ENCODE measurements at places on chromosomes 5 and 9.

- no peak for DNase-seq
Measured at GRCh38 chr9:113941526-113941925, 65.4 kb downstream of the ZNF618 start.

GRCh38 chr9:111253742-111254437 lies 76.1 kb downstream of the OR2K2 start:
- no peak for DNase-seq

DNA sequence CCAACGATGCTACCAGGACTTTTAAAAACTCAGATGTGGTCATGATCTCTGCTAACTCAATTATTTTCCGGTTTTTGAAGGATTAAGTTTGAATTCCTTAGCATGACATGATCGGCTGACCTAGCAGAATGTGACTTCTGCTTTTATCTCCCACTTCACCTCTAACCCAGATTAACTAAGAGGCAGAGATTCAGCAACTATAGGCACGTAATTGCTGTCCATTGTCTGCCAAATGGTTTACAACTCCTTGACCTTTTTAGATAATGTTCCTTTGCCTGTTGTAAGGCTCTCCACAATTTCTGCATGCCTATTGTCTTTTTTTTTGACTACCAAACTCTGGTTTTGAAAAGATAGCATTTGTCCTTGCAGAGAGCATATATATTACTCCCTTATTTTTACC lies 268.2 kb downstream of the BRINP1 start:
- no peak for DNase-seq

- DNase-seq: no peak
Measured at GRCh38 chr5:179762079-179762780, 29.6 kb downstream of the MAML1 start.

- DNase-seq: no peak
Measured at GRCh38 chr9:135295551-135296300, 183.9 kb upstream of the PPP1R26 start.

DNA sequence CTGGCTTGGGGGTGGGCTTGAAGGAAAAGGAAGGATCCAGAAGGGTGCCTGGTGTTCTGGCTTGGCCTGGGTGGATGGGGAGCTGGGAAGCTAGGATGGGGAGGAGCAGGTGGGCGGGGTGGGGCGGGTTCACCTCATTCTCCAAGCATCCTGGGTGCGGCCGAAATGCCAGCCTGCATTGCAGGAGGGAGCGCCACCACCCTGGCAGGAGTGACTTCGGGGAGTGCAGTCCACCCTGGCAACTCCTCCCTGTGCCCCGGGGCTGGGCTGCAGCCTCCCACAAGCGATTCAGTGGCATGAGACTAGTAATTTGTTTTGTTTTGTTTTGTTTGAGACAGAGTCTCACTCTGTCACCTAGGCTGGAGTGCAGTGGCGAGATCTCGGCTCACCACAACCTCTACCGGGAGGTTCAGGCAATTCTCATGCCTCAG lies 5.5 kb downstream of the TTC16 start:
- no peak for DNase-seq

- no peak for DNase-seq
Measured at GRCh38 chr9:71765693-71766092, 2.6 kb downstream of the CEMIP2 start.

DNA sequence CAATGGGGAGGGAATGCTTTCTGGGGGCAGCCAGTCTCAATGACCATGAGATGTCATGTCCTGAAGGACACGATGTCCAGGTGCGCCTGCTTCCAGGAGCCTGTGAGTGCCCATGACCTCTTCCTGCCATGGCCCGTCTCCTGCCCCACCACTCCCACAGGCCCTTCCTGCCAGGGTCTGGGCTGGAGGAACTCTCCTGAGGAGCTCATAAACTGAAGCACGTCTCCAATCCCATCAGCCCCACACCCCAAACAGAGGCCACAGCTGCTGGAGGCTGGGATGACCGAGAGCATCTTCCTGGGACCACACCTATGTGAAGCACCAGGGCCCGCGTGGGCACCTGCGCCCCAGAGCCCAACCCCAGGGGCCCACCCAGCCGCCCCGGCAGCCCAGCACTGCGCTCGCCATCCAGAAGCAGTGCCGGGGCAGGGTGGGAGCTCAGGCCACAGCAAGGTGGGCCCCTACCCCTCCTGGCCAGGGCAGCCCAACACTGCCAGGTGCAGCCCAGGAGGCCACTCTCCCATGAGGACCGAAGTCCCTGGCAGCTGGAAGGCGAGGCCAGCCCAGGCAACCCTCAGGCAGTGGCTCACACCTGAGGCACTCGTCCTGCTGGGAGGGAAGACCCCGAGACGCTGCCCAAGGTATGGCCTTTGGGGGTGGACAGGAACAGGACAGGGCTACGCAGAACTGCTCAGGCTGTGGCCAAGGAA lies 53.9 kb upstream of the UBAC1 start:
- DNase-seq: no peak

DNA sequence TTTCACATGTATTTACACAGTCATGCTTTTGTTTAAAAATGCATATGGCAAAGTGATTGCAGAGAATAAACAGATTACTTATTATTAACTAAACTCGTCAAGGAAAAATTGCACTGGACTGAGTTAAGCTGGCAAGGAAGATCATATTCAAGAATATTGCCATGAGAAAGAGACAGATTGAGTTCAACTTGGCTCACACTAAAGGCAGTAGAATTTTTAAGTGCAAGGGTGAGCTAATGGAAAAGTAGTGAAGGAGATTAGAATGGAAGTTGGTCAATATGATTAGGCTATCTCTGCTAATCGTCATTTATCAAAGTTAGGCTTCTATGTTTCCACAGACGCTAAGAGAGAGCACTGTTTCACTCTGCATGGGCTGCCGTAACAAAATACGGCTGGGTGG lies 557.6 kb downstream of the PRR16 start:
- DNase-seq: no peak

DNA sequence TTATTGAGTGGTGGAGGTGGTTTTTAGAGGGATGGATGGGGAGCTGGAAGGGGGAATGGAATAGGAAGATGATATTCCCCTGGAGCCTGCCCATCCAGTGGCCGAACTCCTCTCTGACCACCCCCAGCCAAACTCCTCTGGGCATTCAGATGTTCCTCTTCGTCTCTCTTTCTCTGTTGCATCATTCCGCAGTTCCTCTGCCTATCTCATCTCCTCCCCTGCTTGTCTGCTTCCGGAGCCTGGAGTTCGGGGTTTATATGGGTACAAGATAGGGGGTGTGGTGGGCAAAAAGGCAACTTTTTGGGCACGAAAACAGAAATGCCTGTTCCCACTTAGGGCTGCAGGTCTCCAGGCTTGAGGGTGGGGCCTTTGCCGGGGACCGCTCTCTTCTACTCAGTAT lies 12.2 kb upstream of the CDK5RAP2 start:
- no peak for DNase-seq

- no peak for DNase-seq
Measured at GRCh38 chr9:94183240-94183999, 75.7 kb upstream of the ZNF169 start.

- no peak for DNase-seq
Measured at GRCh38 chr9:105712773-105713172, 18.4 kb downstream of the TMEM38B start.

GRCh38 chr9:124975131-124975530 lies 34.2 kb upstream of the GOLGA1 start:
- no peak for DNase-seq

GRCh38 chr9:8365466-8366160 lies 566.0 kb upstream of the DMAC1 start:
- no peak for DNase-seq

DNA sequence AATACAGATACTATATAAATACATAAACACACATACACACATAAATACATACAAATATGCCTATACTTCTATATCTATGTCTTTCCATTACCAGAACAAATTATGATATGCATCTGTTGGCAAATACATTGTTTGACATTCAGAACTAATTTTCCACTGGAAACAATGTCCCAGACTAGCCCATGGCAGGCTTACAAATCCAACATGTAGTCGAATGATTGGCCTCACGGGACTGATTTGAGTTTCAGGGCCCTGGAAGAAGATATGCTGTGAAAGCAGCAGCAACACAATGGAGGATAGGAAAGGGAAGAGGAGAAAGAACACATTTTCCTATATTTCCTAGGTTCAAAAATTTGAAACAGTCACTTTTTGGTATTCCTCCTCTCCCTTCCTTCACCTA lies 881.1 kb upstream of the DMAC1 start:
- DNase-seq: no peak

- no peak for DNase-seq
Measured at GRCh38 chr9:88781628-88782391, 209.5 kb upstream of the S1PR3 start.

DNA sequence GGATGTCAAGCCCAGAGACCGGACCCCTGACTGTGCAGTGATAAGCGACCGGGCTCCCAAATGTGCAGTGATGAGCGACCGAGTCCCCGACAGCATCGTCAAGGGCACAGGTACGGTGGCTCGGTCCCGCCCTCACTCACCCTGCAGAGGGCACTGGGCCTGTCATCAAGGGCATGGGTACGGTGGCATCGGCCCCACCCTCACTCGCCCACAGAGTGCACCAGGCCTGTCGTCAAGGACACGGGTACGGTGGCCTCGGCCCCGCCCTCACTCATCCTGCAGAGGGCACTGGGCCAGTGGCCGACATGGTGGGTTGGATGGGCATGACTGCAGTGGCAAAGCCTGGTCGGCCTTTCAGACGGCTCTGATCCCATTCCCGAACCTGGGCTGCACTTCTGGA lies 9.7 kb upstream of the LRRC14B start:
- no peak for DNase-seq

DNA sequence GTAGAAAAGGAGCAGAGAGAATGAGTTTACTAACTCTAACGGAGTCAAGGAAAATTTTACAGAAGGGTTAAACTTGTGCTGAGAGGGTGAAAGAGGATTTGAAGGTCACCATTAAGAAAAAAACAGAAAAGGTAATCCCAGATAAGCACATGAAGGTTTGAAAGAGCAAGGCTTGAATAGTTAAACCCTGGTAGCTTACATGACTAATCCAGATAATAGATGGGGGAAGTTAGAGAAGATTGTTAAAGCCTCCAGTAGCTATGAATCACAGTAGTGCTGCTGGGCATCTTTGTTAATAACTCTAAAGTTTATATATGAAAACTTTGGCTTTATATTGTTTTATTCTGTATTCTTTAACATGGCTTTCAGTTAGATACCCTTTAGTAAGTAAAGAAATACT lies 354.5 kb upstream of the FTMT start:
- no peak for DNase-seq

GRCh38 chr9:6692881-6693361 lies 47.4 kb upstream of the GLDC start:
- DNase-seq: no peak

DNA sequence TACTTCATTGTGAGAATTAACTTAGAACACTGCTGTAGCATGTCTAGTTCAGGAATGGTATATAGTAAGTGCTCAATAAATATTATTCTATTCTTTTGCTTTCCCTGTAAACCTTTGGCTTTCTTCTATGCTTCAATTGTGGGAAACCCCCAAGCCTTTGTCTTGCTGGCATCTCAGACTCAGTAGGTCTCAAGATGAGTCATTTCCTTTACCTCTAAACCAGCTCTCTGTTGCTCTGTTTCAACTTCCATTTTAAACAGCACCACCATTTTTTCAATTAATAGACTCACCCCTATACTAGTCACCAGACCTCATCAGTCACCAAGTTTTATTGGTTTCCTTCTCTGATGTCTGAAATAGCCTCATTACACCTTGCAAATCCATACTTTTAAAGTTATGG lies 43.5 kb downstream of the DMAC1 start:
- DNase-seq: no peak

GRCh38 chr9:20620650-20621470 lies 1.4 kb downstream of the MLLT3 start:
- peak; percentile 9 for DNase-seq

DNA sequence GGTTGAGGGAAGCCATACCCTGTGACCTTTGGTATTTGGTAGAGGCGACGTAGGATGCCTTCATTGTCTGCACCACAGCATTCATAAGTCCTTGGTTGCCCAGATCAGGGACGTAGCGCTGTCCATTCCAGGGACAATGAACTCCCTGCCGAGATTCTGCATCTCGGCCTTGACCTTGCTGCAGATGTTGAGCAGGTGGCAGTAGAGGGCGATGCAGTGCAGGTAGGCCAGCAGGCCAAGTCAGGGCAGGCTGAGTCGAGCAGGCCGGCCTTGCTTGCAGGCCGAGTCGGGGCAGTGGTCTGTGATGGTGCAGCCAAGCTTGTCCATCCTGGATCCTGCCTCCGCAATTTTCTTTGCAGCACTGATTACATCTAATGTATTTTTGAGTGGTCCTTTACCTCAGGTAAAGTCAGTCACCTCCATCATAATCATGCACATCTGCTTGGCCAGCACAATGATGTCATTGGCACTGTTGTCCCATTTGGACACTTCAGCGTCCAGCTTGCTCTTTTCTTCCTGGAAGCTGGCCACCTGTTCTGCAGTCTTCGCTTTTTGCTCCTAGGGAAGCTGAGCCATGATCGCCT lies 93.4 kb upstream of the CCDC112 start:
- DNase-seq: no peak

- DNase-seq: no peak
Measured at GRCh38 chr5:89281766-89282553, 399.0 kb upstream of the MEF2C start.

- DNase-seq: peak; percentile 4
Measured at GRCh38 chr5:157502143-157502647, 42.2 kb downstream of the NIPAL4 start.

DNA sequence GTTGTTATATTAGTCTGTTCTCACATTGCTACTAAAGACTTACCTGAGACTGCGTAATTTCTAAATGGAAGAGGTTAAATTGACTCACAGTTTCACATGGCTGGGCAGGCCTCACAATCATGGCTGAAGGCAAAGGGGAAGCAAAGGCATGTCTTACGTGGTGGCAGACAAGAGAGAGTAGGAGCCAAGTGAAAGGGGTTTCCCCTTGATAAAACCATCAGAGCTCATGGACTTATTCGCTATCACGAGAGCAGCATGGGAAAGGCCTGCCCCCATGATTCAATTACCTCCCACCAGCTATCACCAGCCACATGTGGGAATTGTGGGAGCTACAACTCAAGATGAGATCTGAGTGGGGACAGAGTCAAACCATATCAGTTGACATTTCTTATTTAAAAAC lies 374.5 kb upstream of the RORB start:
- DNase-seq: no peak

GRCh38 chr5:107184871-107185270 lies 485.9 kb downstream of the EFNA5 start:
- no peak for DNase-seq

DNA sequence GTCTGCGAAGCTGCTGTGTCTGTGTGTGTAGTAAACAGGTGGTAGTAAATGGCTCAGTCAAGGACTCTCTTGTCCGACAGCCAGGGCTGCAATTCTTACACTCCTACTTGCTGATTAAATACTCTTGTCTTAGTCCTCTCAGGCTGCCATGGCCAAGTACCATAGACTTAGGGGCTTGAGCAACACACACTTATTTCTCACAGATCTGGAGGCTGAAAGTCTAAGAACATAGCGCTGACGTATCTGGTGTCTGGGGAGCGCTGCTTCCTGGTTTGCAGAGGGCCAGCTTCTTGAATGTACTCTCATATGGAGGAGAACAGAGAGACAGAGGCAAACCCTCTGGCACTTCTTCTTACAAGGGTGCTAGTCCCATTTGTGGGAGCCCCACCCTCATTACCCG lies 411.0 kb downstream of the MED10 start:
- DNase-seq: no peak
